CD8-positive, alpha-beta T cell (primary cell): ENCODE measurements at places on chromosomes 3 and 15.

GRCh38 chr3:8400911-8401310 lies 100.7 kb upstream of the LMCD1 start:
- DNase-seq = no peak

GRCh38 chr15:101307048-101307896 lies 12.2 kb upstream of the SNRPA1 start:
- DNase-seq = no peak

DNA sequence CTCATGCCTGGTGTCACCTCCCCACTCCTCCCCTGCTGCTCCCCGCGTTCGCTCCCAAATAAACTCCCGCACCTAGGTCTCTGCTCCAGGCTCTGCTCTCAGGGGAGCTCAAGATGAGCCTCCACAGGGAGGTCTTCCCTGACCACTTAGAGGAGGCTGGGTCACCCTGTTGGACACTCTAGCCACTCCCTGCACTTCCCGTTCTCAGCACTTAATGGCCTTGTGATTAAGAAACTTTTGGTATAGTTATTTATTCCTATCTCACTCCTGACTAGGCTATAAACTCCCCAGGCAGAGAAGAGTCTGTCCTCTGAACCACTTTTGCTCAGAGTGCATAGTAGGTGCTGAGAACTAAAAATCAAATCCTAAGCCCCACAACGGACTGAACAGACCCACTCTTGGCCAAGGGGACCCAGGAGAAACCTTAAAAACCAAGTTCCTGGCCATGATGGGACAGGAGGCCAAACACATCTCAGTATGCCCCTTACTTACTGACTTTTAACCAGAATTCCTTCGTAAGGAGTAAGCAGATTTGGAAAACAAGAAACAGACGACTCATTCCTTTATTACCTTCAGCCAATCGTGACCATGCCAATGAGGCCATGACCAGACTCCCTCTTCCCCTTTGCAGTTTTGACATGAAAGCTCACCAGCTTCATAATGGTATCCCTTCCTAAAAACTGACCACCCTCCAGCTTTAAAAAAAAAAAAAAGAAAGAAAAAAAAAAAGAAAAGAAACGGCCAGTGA lies 69.0 kb upstream of the HRH1 start:
- no peak for DNase-seq

- DNase-seq = no peak
Measured at GRCh38 chr3:138325990-138326389, 3.7 kb downstream of the NME9 start.

DNA sequence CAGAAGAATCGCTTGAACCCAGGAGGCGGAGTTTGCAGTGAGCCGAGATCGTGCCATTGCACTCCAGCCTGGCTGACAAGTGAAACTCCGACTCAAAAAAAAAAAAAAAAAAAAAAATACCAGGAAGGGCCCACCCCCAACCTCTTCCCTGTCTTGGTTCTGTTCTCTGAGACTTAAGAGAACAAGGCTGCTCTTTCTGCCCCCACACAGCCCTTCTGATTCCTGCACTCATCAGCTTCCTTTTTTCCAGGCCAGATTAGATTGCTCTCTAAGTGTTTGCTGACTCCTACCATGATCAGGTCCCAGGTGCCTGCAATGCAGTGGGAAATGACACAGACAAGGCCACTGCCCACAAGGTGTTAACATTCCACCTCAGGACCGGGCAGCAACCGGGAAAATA lies 13.0 kb downstream of the TMEM44 start:
- DNase-seq = no peak

DNA sequence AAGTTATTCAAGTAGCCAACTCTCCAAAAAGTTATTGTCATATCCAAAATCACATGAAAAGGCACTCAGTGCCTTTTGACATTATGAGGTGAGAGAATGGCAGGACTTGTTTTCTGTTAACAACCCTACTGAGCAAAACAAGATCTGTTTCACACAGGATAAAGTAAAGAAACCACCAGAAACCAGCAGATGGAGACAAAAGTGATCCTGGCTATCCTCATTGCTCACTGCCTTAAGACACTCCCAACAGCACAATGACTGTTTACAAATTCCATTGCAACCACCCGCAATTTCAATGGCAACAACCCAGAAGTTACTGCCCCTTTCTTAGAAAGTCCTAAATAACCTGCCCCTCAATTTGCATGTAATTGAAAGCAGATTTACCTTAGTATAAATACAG lies 352.6 kb upstream of the NDN start:
- no peak for DNase-seq

GRCh38 chr15:85754989-85755388 lies 39.7 kb downstream of the KLHL25 start:
- DNase-seq = no peak

- no peak for DNase-seq
Measured at GRCh38 chr3:151538456-151539393, 77.9 kb upstream of the IGSF10 start.

GRCh38 chr15:49458145-49458544 lies 35.1 kb downstream of the FGF7 start:
- DNase-seq = no peak

- DNase-seq = no peak
Measured at GRCh38 chr3:26634601-26635000, 12.0 kb downstream of the LRRC3B start.

- no peak for DNase-seq
Measured at GRCh38 chr15:83886321-83886720, 232.4 kb downstream of the ADAMTSL3 start.

DNA sequence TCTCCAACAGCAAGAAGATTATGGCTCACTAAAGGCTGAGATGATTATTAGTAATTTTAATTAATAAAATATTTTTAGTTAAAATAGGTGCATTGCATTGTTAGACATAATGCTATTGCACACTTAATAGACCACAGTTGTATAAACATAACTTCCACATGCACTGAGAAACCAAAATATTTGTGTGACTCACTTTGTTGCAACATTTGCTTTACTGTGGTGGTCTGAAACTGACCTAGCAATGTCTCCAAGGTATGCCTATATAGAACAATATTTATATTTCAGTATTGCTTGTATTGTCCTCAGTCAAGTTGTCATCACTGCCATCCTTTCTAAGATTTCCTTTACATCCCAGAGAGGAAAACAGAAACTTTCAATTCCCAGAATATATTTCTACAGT lies 1215.2 kb downstream of the SI start:
- no peak for DNase-seq

DNA sequence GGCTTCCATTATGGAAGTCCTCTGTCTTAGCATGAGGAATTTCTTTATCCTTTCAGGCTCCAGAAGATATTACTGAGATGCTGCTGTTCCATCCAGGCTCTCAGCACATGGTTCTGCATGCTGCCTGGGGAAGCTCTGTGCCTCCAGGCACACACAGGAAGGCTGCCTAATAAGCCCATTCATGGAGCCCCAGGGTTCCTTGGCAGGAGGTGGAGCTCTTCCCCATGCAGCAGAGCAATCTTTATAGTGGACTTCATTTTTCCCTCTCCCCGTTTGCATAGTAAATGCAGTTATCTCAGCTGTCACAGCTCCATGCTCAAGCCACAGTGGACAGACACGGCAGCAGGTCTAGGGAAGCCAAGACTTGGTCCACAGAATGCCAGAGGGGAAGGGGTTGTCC lies 57.6 kb downstream of the BOC start:
- DNase-seq = no peak
